Tracheal epithelial cell (primary cell): ENCODE measurements at places on chromosomes 1 and 21. TPM values are rescaled to one million over a fixed set of nuclear protein-coding genes. Genes with fewer than 3 reads are reported as not detected.

ATP1A2 gene
- total RNA-seq, result not detected in 2 replicates

C4BPA gene
- total RNA-seq, result not detected in 2 replicates

LRRC3 gene
- total RNA-seq, result 0.43 and 0.72 TPM in 2 replicates

TAF1A gene
- 7.2 and 8.2 TPM in 2 replicates for total RNA-seq

TMEM51 gene
- 5.5 and 26.0 TPM in 2 replicates for total RNA-seq

DMBX1 gene
- not detected in 2 replicates for total RNA-seq

TSPEAR gene
- total RNA-seq, result not detected in 2 replicates

TRIM46 gene
- total RNA-seq, result 0.85 and 3.4 TPM in 2 replicates

AMPD1 gene
- total RNA-seq, result not detected in 2 replicates

TNFRSF18 gene
- 0.64 and 1.9 TPM in 2 replicates for total RNA-seq

OR2T2 gene
- not detected in 2 replicates for total RNA-seq

NPL gene
- total RNA-seq, result 2.8 and 2.9 TPM in 2 replicates

CD1E gene
- total RNA-seq, result not detected in 2 replicates

CYP4B1 gene
- total RNA-seq, result 0.72 TPM in 1 of 2 replicates, not detected in the other

CTSS gene
- 1.7 and 19.0 TPM in 2 replicates for total RNA-seq

ZNF683 gene
- total RNA-seq, result not detected in 2 replicates

C1orf87 gene
- total RNA-seq, result not detected in 2 replicates

CYYR1 gene
- total RNA-seq, result 1.1 and 1.2 TPM in 2 replicates
